ENCODE measurements at places on chromosomes 6 and 20.

DNA sequence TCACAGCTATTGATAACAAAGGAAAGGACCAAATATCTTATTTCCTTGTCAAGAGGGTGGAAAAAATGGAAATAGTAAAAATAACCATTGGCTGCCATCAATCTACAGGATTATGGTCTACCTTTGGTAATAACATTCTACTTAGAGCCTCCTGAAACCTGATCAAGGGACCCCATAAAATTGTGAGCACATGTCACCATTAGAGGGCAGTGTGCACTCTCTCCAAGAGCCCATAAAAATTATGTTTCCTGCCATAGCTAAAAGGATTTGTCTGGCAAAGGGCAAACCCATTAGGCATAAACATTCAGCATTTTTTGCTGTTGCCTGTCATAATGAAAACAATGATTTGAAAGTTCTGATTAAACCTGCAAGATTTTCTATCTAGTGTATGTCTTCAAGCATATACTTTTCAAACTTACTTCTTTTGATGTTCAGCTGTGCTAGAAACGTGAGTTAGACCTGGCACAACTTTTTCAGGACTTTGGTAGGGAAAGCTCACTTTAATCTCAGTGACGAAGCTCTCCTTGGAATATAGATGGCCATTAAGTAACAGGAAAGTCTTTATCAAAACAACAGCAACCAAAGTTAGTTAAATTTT is 120.7 kb upstream of the ZFP64 start:
- peak; percentile 57 for DNase-seq

GRCh38 chr6:125940247-125941041 is 16.1 kb upstream of the HINT3 start:
- DNase-seq = no peak

- no peak for DNase-seq
Observed at GRCh38 chr6:132511210-132511830, 1.6 kb downstream of the STX7 start.

DNA sequence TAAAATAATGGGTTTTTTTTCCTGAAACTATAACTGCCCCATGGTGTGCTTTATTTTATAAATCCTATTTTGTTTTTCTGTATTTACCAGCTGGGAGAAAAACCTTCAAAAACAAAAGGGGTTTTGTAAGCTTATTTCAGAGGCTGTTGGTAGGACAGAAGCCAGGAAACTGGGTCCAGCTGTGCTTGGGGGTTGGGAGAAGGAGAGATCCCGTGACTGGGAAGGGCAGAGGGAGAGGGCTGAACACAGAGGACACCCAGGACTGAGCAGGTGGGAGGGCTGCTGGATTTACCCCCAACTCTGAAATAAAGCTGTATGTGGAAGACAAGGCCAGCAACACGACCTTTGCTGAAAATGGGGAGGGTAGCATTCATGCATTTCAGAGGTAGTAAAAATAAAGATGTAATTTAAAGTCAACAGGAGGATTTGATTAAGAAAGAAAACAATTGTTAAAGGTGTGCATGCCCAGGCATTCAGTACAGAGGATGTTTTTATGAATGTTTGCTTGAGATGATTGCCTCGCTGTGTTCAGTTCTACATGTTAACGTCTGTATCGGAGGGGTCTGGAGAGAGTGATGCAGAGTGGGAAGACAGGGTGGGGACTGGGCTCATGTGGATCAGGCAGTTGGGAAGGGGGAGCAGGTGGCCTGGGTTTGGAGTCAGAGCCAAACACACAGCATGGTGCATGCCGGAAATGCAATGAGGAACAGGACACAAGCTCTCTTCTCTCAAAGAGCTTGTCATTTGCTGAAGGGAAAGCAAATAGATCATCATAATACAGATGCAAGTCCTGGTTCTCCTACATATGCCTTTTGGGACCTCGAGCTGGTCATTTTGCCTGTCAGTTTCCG is 21.4 kb downstream of the ARFGEF3 start:
- no peak for DNase-seq

GRCh38 chr20:43900496-43900895 is 14.2 kb upstream of the TOX2 start:
- no peak for DNase-seq

DNA sequence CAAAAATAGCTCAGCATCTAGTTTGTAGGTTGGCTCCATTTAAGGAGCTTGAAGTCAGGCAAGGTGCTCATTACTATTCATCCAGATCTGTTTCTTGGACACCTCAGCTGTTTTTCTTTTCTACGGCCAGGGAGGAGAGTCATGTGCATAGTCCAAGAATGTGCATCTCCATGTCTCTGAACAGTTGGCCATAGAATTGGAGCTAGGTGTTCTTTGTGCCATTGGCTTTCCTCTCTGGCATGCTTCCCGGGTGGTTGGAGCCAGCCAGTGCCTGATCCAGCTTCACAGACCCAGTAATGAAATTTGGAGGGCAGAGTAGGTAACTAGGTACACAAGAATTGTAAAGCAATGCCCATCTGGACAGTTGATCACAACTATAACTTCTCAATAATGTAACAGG is 21.6 kb downstream of the EYA4 start:
- no peak for DNase-seq

DNA sequence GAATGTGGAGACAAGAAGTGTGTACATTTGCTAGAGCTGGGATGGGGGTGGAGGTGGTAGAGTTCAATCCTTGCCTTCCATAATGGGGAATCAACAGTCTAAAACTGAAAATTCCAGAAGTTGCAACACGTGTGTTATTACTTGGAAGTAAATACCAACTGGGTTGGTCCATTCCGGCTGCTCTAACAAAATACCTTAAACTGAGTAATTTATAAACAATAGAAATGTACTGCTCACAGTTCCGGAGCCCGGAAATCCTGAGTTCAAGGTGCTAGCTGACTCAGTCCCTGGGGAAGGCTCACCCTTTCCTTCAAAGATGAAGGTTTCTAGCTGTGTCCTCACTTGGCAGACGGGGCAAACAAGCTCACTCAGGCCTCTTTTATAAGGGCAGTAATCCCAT is 59.0 kb downstream of the RIN2 start:
- DNase-seq = no peak

- no peak for DNase-seq
Observed at GRCh38 chr6:106830930-106831329, 143.6 kb downstream of the CD24 start.

GRCh38 chr6:29831776-29832175 is 4.2 kb downstream of the HLA-G start:
- DNase-seq = no peak

- no peak for DNase-seq
Observed at GRCh38 chr6:3751077-3751729, at the start of gene PXDC1. Gene PXDC1 (minus strand): TSS chr6:3751713. CDS start chr6:3751531, 182 bp downstream.

DNA sequence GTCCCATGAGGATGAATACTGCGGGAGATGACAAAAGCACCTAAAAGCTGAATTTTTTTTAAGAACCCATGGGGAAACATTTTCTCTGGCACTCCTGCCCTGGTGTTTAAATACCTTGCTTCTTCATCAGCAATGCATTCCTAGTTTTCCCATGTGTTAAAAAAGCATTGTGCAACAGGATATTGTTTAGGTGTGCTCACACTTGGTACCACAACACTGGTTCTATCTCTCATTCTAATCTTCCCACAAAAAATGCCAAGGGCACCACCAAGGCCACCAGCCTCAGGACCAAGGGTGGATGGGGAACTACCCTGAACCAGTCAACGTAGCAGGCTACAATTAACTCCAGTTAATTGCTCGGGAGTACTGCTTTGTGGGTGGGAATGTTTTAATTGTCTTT is 50.9 kb downstream of the ALDH5A1 start:
- no peak for DNase-seq

GRCh38 chr20:1427457-1428054 is 34.7 kb upstream of the FKBP1A start:
- DNase-seq = no peak

GRCh38 chr6:21824431-21825177 is 231.1 kb downstream of the SOX4 start:
- no peak for DNase-seq

DNA sequence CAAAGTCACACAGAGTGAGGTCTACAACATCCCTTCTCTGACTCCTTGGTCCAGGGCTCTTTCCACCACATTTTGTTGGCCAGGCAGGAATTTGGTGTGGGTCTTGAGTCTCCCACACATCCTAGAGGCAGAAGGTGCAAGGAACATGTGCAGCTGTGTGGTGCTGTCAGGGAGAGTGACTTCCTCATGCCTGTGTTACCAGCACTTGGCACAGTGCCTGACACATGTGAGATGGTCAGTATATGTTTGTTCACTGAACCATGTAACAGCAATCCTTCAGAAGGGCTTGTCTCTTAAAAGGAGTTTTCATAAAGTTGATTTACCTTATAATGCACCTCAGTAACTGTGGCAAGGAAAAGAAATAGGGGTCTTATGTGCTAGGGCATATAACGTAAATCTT is 168.5 kb downstream of the CDC5L start:
- no peak for DNase-seq

- no peak for DNase-seq
Observed at GRCh38 chr6:42049116-42049809, 1.1 kb upstream of the TAF8 start.

- DNase-seq = no peak
Observed at GRCh38 chr20:1163653-1164052, 21.1 kb downstream of the TMEM74B start.

- no peak for DNase-seq
Observed at GRCh38 chr6:119584088-119584487, 234.5 kb upstream of the MAN1A1 start.

- DNase-seq = no peak
Observed at GRCh38 chr20:59747671-59748515, 143.6 kb downstream of the PHACTR3 start.

DNA sequence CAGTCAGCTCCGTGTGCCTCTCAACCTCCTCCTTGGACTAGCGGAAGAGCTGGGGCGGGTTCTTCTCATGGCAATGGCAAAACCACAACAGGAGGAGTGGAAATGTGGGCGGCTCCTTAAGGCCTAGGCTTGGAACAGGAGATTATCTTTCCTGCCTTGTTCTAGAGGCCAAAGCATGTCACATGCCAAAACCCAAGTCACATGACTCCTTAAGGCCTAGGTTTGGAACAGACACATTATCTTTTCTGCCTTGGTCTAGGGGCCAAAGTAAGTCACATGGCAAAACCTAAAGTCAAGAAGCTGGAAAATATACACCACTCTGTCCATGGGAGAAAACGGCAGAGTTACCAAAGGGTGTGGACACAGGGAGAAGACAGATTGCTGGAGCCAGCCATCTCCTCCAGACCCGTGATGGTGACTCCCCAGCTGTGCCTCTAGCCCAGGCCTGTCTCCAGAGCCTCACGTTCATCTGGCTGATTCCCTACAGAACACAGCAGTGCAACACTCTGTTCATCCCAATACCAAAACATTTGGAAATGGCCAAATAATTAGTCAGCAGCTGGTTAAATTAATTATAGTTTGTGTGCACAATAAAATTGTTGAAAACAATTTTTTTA is 34.2 kb downstream of the ANKRD60 start:
- no peak for DNase-seq

DNA sequence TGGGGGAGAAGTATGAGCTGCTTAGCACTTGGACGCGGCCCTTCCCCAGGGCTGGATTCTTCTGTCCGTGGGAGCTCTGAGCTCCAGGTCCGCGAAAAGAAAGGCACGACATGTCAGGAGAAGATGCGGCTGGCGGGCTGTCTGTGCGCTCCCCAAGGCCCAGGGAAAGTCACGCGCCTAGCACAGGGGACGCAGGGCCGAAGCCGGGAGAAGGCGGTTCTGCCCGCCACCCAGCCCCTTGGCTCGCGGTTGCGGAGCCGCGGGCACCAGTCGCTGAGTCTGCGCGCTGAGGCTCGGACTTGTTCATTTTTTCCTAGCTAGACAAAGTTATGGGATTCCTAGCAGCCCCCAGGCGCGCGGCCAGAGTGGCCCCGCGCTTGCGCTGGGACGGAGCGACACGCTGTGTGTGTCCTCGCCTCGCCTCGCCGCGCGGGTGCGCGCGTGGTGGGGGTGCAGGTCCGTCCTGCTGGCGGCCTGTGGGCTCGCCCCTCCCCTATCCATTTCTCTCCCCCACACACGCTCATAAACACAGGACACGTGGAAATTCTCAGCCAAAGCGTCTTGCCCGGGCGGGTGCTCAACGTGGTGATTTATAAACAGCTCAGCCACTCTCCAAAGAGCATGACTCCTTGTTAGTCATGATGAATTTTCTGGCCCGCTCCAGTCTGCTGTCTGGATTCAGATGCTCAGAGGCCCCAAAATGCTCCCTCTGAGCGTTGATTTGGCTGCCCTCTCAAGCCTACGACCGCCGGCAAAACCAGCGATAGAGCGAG is 1.9 kb upstream of the POU3F2 start:
- no peak for DNase-seq

- DNase-seq = peak; percentile 16
Observed at GRCh38 chr6:111329882-111330633, 153.0 kb downstream of the REV3L start.

DNA sequence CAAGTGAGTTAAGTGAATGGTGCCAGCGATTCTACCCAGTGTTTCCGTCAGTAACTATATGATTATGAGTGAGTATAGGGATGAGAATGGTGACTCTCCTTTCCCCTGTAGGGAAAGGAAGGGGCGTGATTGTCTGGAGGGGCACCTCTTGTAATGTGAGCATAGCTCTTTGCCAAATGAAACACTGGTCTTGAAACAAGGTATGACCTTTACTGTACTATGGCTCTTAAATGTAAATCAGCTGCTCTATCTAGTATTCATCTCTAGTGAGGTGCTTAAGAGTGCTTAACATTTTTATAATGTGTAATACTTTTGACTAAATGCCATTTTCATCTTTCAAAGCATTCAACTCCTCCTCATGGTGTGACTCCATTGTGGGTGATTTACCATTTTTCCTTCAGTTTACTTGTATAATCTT is 11.0 kb downstream of the PANK2 start:
- DNase-seq = no peak

DNA sequence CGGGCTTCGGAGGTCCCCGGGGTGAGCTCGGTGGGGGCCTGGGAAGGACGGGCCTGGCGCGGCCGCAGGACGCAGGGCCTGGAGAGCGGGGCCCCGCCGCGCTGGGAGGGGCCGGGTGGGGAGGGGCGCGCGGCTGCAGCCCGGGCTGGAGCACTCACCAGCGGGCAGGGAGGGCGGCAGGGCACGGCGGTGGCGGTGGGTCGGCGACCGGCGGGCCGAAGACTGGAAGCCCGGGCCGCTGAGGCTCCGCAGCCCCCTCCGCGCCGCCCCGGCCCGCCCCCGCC is at the start of gene GATA5:
Gene GATA5 (minus strand): TSS at position 224 of the 284 bp plus-strand sequence. CDS start 474 bp downstream, outside the sequence.
- DNase-seq = no peak

Data from activated CD4-positive, alpha-beta T cell treated with anti-CD3 and anti-CD28 coated beads, Interleukin-2, amount 50 U/mL, for 16 hours (primary cell).